ENCODE measurements at places on chromosomes 7 and 10. TPM values are rescaled to one million over a fixed set of nuclear protein-coding genes. Genes with fewer than 3 reads are reported as not detected.

Gene C10orf53
- total RNA-seq: not detected

Gene PTF1A
- not detected for total RNA-seq

Gene MYOZ1
- total RNA-seq: not detected

Gene IFIT1B
- not detected for total RNA-seq

Gene PRLHR
- not detected for total RNA-seq

Gene PSMG3
- total RNA-seq: 17.9 TPM

Gene GIMAP4
- total RNA-seq: 197 TPM

Gene SMO
- total RNA-seq: 3.1 TPM

Gene CPVL
- total RNA-seq: 0.22 TPM

Gene TLL2
- total RNA-seq: under 0.01 TPM

Gene GPNMB
- under 0.01 TPM for total RNA-seq

Gene TLX1
- not detected for total RNA-seq

Gene DLG5
- 6.9 TPM for total RNA-seq

Gene ZC3HAV1L
- total RNA-seq: 11.1 TPM

GRCh38 chr10:33215635-33216034, 118.8 kb downstream of the NRP1 start:
- no peak for DNase-seq

DNA sequence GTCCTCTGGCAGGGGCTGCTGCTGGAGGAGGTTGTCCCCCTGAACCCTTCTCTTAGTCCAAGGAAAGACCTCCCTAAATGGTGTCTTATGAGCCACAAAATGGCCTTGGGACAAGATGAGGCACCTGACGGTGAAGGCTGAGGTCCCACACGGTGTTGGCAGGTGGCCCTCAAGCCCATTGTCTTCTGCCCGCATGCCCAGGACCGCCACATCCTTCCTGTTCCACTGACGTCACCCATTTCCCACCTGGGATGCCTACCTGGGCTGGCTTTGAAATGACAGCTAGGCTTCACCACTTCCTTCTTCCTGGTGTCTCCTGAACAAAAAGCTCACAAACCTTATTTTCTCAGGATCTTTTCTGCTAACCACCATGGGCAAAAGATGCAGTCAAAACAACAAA, 2.1 kb upstream of the DMBT1 start:
- no peak for DNase-seq

DNA sequence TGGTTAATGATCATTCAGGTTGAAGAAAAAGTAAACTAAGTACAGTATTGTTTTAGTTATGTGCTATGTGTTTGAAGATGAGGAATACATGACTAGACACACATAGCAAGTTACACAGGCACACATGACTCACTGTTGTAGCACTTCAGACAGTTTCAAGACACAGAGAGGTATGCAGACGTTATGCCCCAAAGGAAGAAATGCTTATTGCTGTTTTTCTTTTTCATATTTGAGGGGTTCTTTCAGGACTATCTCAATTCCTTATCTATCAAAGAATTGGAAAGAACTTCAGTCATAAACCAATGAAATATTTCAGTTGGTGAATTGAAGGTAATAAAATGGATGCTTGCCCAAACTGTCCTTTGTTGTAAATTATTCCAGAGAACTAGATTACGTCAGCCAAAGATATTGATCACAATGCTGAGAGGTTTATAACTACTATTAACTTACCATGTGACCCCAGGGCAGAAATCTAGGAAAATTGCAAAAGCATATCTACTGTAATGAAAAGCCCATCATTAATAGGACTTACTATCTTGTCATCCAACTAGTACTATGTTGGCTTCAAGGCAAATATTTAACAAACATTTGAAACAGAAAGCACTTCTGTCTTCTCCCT, 61.2 kb upstream of the CAPZA2 start:
- DNase-seq: no peak

DNA sequence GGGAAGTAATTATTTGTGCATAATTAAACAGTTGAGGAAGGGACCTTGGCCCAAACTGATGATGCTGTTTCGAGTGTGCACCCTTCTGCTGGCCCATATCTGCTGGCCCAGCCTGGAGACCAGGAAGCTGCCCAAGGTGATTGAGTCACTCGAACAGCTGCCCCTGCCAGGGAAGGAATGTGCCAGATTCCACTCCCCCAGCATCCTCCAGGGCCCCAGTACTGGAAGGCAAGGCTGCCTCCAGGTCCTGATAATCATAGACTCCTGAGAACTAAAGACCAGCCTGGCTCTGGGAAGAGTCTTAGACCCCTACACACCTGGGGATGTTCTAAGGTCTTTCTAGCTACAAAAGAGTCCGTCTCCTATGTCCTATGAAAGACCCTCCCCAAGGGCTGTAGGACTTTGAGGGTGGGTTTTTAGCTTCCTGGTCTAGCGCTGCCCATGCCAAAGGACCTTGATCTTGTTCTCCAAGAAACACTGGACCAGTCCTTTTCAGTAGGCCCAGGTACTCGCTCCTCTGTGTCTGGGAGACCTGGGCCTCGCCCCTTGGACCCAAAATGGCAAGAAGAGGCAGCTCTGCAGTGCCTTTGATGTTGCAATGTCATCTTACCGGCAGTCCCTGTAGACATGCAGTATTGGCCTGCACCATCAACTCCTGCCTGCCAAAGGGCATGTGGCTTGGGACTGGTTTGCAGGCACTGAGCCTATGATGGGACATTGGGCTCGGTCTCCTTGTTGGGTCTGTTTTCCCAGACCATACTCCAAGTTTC, 103.2 kb upstream of the GPR26 start:
- DNase-seq: no peak

- peak; percentile 83 for DNase-seq
Observed at GRCh38 chr7:77327067-77327931, 88.8 kb downstream of the GSAP start.

- DNase-seq: no peak
Observed at GRCh38 chr10:120486671-120487205, 29.7 kb downstream of the PLPP4 start.

DNA sequence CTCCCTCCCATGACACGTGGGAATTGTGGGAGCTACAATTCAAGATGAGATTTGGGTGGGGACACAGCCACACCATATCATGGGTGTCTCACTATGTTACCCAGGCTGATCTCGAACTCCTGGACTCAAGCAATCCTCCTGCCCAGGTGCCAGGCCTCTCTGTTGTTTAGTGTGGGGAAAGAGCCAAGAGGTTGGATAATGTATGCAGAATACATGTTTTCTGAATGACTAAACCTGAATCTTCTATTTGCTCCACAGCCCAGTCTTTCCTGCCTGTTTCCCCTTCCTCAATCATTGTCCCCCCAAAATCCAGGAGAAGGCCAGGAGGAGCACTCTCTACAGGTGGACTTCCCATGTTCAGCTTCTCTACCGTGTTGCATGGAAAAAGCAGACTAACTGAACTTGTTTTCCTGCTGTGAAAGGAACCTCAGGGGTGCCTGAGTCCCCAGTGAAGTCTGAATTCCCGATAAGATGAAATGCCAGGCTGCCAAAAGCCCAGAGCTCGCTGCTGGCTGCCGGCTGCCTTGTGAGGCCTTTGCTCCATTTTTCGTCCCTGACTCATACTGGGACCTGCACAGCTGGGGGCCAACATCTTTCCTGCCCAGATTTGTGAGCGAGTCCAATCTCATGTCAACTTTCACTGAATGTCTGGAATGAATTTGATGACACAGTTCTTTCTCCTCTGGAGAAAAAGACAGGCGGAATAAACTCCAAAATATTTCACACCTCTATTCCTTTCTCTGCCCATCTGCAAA, 588.0 kb downstream of the CALN1 start:
- no peak for DNase-seq

DNA sequence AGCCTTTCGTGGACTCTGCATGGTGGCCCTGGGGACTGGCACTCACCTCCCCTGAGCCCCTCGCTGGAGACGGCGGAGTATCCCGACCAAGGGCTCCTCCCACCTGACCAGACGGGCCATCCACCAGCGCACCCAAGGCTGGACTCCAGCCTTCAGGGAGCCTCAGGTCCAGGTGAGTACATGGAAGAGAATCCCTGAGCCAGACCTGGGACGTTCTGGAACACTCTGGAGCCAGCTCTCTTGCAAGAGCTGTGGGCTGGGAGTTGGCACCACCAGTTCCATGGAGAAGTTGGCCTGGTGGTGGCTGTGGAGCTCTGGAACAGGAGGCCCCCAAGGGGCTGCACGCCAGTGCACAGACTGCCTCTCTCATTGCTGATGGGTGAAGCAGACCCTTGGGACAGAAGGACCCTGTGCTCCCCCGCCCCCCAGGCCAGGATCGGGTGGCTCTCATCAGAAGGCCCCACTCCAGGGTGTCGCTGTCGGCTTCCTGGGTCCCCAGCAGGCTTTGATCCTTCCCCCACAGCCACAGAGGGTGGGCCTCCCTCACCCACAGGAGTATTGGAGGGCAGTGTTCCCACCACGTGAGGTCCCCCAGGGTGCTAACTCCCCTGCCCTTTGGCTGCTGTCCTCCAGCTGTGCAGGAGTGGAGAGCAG, 189.9 kb downstream of the EBF3 start:
- no peak for DNase-seq

GRCh38 chr7:33754933-33755928, 150.1 kb upstream of the BMPER start:
- peak; percentile 78 for DNase-seq

DNA sequence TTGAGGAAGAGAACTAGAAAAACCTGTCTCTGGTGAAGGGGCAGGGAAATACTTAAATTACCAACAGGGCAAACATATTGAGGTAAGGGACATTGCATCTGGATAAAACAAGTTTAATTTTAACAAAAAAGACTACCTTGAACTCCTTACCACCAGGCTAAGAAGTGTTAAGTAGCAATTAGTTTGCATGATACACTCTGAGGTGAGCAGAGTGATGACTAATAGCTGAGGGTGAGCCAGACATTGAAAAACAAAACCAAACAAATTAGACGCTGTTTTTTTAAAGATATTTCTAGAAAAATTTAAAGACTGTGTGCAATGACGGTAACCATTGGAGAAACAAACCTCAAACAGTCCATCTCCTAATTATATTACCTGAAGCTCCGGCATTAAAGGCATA, 105.9 kb downstream of the ANKRD7 start:
- DNase-seq: no peak

DNA sequence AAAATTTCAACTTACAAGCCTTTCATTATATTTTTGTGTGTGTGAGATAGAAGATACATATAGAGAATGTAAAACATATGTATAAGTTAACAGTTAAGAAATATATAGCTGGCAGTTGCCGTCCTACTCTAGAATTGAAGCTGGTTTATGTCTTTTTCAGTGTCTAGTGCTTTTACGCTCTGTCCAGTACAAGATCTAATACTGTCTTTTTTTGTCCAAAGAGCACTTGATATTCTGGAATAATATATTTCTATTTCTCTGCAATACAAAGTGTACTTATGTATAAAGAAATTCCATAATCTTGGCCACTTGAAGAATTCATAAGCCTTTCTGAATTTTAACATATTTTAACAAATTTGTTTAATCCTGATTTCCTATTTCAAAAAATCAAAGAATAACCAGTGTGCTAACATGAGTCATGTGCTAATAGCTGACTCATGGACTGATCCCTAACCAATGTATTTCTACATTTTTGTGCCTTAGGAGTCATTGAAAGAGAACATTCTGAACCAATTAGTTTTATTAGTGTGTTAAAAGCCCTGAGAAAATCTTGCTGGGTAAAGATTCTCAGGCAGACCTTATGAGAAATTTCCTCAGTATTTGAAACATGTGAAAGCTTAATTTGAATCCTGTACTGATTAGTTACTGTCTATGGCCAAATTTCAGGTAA, 73.2 kb upstream of the CCAR1 start:
- DNase-seq: no peak

DNA sequence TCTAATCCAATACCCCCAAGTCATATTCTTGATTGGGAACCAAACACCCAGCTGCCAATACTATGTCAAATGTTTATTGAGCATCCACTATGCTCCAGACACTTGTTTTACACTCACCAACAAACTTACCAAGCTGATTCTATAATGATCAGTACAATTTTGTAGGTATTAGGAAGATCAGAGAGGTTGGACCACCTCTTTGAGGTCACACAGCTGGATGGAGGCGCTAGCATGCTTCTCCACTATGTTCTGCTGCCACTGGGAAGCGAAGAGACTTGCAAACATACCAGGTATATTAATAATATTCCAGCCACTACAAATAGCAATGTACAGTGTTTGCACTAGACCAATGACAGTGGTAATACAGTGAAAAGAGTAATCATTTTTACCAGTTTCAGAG, 25.6 kb upstream of the SEPHS1 start:
- DNase-seq: no peak

DNA sequence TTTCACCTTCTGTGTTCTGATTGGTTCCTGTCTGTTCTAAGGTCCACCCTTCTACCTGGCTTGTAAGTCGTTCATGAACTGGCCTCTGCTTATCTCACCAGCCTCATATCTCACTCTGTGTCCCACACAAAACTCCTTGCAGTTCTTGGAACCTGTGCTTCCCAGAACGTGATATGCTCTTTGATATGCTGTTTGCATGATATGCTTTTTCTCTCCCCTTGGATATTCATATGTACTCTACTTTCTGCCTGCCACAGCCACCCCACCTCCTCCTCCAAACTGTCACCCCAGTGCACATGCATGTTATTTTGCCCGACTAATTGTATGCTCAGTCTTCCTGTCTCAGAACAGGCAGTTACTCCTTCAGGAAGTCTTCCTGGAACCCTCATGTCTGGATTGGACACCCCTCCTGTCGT, 1.9 kb upstream of the ITPRIP start:
- DNase-seq: peak; percentile 58

DNA sequence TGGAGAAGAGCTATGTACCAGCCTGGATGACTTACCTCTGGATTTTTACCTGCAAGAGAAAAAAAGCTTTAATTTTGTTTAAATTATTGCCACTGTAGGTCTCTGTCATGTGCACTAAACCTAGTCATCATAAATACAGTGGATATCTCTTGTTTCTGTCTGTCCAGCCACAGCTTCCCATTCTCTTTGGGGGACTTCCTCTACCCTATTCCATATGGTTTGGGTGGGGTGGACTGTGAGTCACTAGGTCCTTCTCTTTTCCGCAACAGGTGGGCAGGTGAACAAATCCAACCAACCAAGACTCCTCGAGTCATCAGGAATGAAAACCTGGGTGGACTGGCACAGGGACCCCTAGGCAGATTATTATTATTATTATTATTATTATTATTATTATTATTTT, 87.3 kb upstream of the CYTH3 start:
- no peak for DNase-seq

DNA sequence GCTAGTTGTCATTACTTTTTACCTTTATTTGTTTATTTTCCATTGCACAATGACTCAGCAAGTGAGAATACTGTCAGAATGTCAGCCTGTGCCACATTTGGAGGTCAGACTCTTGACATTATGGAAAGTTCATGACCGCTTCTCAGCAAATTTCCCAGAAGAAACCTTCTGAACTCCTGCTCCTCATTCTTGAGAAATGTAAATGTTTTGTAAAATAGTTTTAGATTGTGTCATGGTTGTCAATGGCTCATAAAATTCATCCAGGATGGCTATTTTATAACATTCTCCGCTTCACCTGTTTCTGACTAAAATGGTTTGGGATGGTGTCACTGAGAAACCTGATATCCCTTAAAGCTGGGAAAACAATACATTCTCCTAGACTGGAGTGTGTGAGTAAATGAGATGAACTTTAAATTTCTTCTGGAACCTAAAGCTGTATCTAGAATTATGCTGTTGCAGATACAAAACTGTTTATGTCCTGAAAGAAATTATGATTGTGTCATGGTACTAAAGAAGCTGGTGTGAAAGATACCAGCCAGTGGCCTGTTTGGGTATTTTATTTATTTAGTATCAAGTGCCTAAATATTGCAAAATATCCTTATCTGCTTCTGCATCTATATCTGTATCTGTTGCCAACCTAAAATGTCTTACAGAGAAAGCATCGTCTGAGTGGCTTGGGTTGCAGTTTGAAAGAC, 671.7 kb downstream of the GATA3 start:
- DNase-seq: no peak

GRCh38 chr7:87926581-87927461, 7.2 kb upstream of the ADAM22 start:
- DNase-seq: no peak
